ENCODE measurements at places on chromosomes 2 and 18.

GRCh38 chr2:145845207-145845894 is 1325.4 kb upstream of the ZEB2 start:
- no peak for DNase-seq

DNA sequence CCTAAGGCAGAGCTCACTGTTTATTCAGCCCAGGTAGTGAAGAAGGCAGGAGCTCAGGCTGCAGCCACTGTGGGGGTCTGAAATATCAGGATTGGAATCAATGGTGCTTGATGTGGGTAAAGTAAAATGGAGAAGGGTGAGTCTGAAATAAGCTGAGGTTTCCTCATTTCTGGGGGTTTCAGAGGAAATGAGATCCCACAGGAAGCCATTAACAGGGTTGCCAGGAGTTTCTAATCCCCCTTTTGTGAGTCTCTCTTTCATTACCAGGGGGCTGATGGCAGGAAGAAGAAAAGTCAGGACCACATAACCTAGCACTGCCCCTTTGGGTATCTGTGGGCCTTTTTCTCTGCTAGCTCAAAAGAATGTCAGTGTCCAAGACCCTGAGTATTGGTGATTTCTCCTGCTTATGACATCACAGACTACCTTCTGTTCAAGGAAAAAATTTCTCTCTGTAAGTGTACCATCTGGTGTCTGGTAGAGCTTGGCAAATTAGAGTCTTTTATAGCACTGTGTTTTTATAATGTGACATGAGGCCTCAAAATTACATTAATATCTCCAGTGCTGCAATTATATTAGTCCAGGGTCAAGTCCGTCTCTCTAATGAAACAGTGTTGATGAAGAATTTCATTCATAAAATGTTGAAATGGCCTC is 56.0 kb downstream of the LBH start:
- no peak for DNase-seq

GRCh38 chr2:235148201-235149170 is 196.7 kb downstream of the SH3BP4 start:
- DNase-seq = no peak

DNA sequence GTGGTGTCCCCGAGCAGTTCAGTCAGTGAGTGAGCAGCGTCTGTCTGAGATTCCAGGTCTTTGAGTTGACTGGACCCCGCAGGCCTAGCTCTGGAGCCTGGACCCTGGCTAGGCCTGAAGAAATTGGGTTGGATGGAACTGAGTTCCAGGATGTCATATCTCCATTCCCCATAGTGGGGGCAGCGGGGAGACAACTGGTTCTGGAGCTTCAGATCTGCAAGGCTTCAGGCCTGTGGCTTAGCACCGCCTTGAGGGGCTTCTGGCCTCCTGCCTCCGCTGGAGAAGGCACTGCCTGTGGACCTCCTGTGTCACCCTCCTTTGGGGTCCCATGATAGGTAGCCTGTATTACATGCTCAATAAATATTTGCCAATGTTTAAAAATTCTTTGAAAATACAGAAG is 288.4 kb upstream of the ID2 start:
- no peak for DNase-seq

GRCh38 chr2:229287823-229288222 is 16.7 kb upstream of the PID1 start:
- DNase-seq = no peak

GRCh38 chr2:174337337-174338146 is 2.8 kb downstream of the SP9 start:
- no peak for DNase-seq

DNA sequence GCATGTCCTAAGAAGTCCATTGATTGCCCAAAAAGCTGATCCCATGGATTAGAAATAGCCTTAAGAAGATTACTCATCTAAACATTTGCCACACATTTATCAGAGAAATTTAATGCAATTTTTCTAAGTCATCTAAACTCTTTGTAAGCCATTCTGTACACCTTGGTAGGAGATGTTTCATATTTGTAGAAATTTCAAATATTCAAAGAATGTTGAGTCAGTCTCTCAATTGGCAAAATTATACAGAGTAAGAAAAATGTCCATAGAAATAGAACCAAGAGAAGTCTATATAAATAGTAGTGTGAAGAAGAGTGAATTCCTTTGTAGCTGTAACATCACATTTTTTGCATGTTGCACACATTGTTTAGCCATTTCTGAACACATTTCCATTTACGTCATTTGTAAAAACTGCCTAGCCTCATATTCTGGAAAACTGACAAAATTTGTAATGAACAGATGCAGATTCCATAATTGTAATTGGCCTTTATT is 128.6 kb downstream of the MSTN start:
- peak; percentile 30 for DNase-seq

- no peak for DNase-seq
Observed at GRCh38 chr2:11589316-11589940, 55.6 kb downstream of the GREB1 start.

DNA sequence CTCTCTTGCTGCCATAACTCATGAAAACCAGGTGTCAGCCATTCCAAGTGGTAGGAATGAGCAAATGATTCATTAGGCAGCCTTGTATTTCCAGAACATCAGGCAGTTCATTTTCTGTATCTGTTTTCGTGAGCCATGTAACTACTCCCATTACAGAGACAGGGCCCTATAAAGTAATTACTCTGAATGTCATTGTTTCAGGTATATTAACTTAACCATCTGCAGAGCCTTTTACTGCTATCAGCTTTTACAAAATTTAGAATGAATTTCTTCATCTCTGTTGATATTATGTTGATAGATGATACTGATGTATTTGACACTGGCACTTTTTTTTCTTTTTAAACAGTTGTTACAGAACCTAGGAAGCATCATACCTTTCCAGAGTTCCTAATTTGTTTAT is 69.9 kb downstream of the MGAT5 start:
- no peak for DNase-seq

GRCh38 chr18:43964666-43965065 is 687.4 kb upstream of the SYT4 start:
- DNase-seq = no peak

GRCh38 chr2:62321380-62322289 is 125.7 kb downstream of the B3GNT2 start:
- no peak for DNase-seq

DNA sequence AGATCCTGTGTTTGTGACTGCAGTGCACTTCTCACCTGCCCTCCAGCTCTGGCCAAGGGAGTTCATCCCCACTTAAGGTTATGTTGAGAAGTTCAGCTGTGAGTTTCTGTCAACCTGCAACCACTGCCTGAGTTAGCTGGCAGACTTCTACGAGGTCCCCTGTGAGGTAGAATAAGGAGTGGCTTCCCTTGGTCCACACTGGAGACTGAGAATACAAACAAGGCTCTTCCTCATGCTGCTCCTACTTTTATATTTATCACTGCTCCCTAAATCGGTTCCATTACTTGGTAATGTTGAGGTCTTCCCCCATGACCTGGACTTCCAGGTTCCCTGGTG is 353.2 kb upstream of the CWC22 start:
- no peak for DNase-seq

- no peak for DNase-seq
Observed at GRCh38 chr2:18558458-18558857, 2.0 kb downstream of the RDH14 start.

- no peak for DNase-seq
Observed at GRCh38 chr18:62715436-62715758, at the start of gene PHLPP1. Gene PHLPP1 (plus strand): TSS chr18:62715541. CDS start chr18:62715684, 143 bp downstream.

DNA sequence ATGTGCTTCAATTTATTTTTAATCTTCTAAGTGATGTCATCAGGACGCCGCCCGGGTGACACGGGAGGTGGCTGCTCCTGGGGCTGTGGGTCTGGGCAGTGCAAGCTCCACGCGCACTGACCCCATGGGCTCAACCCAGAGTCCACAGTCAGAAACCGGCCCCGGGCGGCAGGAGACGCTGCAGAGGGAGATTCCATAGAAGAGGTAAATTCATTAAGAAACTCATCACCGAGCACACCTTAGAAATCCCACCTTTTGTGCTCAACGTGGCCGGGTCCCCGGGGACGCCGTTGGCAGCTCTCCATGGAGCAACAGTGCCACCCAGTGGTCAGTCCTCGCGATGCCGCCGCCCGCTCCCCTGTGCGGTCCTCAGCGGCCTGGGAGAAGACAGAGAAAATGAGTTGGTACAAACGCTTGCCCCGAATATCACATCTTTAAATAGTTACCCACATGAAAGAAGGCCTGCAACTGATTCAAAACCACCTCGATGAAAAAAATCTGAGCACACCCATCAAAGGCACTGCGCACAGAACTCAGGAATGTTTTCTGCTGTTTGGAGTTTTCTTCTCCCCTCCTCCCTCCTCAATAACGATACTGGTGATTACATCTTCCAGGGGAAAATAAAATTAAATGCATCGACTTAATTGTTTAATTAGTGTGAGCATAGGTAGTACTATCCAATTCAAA is 92.6 kb downstream of the CMPK2 start:
- DNase-seq = no peak

DNA sequence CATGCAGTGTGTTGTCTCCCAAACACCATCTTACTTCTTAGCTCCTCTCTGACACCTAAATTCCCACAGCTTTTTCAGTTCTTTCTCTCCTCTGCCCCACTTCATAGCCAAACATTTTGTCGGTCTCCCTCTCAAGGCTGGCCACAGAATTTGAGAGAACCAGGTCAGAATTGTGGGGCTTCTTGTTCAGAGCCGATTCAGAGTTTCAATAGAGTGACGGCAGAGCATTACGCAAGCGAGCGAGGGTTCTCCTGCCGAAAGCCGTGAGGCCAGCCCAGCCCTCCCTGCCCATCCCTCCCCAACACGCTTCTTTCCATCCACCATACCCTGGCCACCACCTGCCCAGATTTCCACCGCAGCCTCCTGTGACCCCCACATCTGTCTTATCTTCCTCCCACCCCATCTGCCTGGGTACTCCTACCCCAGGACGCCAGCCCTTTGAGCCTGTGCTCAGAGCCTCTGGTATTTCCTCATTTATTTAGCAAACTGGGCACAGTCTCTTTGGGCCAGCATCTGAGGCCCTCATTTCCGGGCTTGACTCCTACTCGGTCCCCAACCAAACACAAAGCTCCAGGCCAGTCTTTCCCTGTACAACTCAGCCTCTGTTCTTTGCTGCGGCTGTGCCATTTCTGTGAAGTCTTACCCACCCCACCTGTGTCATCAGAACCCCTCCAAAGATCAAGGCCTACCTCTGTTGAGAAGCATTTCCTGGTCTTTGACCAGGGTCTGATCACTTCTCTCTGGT is 70.0 kb upstream of the MAP4K4 start:
- no peak for DNase-seq

GRCh38 chr2:73821227-73821626 is 7.5 kb upstream of the STAMBP start:
- no peak for DNase-seq

All from renal cortical epithelial cell (primary cell).